ENCODE measurements at places on chromosomes 4 and X.
A peak's percentile ranks its signal among the peaks of the same experiment; 100 is the strongest.

- DNase-seq: no peak
Measured at GRCh38 chr4:2623442-2623841, 87.0 kb downstream of the FAM193A start.

GRCh38 chrX:16185725-16186136 lies 18.4 kb downstream of the MAGEB17 start:
- DNase-seq: no peak

- peak; percentile 53 for DNase-seq
Measured at GRCh38 chrX:130539721-130540321, 138.0 kb downstream of the RBMX2 start.

GRCh38 chr4:41609851-41610250 lies 71.9 kb downstream of the LIMCH1 start:
- DNase-seq: no peak

- DNase-seq: no peak
Measured at GRCh38 chrX:21972721-21973120, 32.2 kb downstream of the SMS start.

All from HT-29 (cell line).